HL-60 (cell line): ENCODE measurements at places on chromosomes 11 and 22.

DNA sequence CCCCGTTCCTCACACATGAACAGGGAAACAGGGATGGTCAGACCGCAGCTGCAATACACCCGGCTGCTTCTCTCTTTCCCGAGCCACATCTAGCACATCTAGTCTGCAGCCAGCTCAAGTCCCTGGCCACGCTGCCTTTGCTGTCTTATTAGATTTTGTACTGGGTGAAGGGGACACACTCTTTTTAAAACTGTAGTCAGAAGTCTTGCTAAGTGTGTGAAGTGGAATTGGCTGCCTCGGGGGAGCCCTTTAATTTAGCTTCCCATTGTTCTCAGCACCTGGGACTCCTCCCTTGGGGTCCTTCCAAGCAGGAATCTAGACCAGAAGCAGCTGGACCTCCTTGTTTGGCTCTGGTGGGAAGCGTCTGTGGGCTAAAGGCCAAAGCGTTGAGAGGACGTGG lies 420.0 kb downstream of the CTTN start:
- no peak for DNase-seq

DNA sequence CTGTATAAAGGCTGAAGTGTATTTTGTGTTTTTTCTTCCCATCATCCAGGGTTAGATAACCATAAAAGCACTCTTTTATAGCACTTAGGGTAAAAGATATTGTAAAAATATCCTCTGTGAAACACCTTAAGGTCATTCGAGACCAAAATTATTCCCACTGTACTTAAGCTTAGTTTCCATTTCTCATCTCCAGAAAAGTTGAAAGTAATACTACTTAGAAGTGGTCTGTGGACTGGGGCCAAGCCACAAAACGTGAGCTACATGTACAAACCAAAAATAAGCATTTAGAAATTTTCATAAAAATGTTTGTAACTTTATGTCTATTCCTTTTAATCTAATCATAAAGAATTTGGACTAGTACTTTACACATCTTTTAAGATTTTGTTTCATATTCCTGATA lies 142.0 kb upstream of the NTM start:
- no peak for DNase-seq

- peak; percentile 80 for DNase-seq
Measured at GRCh38 chr11:66868726-66869566, 12.1 kb downstream of the LRFN4 start.

- DNase-seq: peak; percentile 86
Measured at GRCh38 chr22:50530877-50531545, 1.2 kb upstream of the TYMP start.

DNA sequence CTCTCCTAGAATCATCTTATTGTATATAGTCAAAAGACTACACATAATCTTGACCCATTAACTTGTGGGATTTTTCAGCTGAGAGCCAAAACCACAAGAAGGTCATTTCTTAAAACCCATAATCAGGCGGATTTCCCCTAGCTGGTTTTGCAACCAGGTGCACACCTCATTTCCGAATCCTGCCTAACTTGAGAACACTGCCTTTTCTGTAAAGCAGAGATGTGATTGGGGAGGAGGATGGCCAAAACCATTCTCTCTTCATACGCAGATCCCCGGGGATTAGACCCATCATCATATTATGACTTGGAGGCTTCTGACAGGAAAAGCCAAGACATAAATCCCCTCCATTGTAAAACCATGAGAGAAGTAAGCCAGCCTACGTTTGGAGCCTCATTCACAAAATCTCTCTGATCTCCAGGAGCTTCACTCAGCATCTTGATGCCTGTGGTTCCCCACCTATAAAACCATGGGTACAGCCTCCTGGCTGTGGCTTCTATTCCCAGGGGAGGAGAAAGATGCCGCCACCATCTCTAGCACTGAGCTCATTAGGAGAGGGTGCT lies 191.3 kb downstream of the KIF18A start:
- DNase-seq: no peak

DNA sequence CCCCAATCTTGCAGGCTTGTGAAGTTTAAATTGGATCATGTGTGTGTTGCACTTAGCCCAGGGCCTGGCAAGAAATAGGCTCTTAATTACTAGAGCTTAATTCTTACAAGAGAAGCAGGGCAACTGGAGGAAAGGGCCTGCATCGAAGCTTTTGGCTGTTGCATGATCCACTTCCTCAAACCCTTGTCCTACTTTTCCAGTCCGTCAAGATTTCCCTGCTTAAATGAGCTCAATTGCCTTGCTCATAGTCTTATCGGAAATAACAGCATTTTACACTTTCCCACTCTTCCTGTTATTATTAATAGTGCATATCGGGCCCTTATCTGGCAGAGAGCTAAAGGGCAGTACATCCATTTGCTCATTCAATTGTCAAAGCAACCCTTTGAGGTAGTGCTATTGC lies 18.1 kb downstream of the DTX4 start:
- no peak for DNase-seq

DNA sequence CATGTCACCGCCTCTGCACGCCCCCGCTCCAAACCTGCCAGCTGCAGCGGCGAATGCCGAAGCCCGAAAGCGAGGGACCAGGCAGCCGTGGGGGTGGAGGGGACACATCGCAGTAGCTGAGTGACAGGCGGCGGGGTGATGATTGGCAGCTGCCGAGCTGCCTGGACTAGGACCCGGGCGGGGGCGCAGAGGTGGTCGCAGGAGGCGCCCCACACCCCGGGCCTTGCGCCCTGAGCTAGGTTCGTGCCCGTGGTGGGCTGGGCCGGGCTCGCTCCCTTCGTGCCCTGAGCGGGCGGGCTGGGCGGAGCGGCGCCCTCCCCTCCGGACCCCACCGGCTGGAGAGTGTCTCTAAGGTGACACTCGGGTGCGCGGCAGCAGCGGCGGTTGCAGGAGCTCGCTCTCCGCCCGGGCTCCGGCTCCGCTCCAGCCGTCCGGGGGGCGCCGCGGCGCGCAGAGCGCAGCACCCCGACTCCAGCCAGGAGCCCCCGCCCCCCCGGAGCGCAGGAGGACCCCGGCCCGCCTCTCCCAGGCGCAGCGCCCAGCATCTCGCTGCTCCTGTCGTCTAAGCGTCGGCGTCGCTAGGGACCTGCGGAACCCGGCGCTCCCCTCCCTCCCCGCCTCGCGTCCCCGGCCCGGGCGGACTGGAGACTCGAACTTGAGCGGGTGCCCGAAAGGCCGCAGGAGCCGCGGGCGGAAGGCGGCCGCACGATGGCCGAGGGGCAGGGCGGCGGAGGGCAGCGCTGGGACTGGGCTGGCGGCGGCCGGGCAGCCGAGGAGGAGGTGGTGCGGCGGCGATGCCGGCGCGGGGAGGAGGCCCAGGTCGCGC lies 14.5 kb upstream of the DGKZ start:
- DNase-seq: no peak

- no peak for DNase-seq
Measured at GRCh38 chr22:42745118-42745517, 24.4 kb upstream of the A4GALT start.

- DNase-seq: no peak
Measured at GRCh38 chr22:28922540-28923244, 39.3 kb downstream of the ZNRF3 start.

DNA sequence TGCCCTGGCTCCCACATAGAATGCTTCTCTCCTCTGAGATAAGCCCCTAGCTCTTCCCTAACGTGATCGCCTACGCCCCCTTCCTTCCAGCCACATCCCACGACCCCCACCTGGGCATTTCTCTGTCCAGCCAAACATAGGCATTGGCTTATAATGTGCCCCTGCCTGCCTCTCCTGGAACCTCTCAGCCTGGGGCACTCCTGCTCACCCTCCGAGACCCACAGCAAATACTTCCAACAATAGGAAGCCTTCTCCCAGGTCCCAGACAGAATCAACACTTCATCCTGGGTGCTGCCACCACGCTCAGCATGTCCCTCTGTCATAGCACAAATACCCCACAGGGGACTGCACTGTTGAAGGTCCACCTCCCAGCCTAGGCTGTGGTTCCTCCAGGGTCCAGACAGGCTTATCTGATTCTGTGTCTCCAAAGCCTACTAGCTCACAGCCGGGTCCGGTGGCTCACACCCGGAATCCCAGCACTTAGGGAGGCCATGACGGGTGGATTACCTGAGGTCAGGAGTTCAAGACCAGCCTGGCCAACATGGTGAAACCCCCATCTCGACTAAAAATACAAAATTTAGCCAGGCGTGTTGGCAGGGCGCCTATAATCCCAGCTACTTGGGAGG lies 24.2 kb upstream of the TMPRSS4 start:
- no peak for DNase-seq

DNA sequence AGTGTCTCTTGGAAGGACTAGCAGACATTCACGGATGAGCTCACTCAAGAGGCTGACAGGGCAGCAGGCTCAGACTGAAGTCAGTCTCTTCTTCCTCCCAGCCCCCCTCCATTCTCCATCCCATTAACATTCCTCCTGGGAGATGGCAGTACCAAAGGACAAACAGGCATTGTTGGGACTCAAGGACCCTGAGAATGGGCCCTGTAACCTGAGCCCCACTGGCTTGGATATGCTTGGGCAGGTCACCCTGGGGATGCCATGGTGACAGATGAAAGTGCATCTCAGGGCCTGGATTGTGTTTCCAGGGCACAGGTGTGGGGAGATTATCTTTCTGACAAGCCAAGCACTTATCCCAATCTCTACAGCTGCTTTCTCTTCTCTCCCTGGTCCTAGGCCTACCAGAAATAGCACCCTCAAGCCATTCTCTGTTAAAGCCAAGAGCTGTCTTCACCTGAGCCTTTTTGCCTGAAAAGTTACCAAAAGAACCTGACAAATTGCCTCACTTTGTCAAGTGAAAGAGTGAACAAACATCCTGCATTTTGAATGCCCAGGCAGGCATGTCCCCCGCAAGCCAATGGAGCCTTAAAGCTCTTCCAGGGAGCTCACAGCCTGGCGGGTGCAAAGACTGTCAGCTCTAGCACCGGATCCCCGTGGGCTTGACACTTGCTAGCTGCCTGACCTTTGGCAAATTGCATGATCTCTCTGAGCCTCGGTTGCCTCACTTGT lies 366.0 kb upstream of the NARS2 start:
- DNase-seq: no peak

DNA sequence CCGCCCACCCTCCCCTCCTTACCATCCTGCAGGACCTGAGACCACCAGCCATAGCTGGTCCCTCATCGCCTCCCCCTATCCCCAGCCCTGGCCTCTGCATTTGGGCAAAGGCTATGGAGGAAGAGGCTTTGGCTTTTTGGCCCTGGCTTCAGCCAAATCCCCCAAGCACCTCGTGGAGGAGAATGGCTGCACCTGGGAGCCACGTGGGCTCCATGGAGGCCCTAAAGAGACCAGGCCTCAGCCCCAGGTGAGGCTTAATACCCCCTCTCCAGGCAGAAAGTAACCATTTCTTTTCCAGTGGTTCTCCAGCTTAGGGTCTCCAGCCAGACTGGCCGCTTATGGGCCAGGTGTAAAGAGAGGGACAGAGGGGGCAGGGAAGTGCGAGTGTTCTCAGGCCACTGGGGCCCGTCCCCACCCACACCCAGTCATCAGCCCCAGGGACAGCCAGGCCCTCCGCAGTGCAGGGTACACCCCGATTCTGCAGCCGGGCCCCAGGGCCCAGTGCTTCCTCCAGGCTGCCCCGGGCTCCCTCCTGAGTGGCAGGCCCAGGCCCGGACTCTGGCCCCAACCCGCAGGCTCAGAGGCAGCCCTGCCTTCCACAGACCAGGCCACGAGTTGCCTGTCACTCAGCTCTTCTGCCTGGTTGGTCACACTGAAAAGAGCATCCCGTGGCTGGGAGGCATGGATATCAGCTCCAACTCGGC lies 26.4 kb downstream of the CDKN1C start:
- no peak for DNase-seq

DNA sequence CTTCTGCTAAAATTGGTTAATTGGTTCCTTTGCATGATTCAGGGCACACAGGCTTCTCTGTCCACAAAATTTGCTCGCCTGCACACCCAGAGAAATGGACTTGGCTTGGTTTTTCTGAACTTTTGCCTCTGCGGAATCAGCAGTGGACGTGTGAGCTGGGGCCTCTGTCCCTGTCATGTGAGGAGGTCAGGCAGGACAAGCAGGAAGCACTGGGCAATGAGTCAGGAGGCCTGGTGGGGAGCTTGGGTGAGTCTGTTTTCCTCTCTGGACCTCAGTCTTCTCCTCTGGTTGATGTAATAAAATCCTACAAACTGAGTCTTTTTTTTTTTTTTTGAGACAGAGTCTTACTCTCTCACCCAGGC lies 10.4 kb upstream of the CELSR1 start:
- DNase-seq: no peak

DNA sequence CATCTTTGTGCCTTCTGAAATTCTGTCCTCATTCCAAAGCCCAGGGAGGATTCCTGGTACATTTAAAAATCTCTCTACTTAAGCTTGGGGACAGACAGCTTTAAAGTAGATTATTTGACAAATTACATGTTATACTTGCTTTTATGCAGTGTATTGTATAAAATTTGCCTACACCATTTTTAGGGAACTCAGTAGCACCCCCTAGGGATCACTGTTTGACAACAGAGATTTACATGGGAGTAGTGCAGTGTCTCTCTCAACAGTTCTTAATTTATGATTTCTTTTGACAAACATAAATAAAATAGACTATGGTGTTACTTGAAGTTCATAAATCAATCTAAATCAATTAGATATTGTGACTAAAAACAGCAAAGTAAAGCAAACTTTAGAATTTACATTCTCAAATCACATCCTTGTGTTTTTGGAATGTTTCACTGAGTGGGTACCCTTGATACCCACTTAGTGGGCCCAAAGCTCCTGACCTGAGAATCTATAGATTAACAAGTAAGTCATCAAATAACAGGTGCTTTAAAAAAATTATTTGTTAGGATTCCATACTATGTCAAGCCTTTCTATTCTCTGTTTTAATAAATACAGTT lies 428.8 kb downstream of the DYNC2H1 start:
- DNase-seq: no peak

- no peak for DNase-seq
Measured at GRCh38 chr22:36864454-36865215, 3.8 kb downstream of the NCF4 start.

DNA sequence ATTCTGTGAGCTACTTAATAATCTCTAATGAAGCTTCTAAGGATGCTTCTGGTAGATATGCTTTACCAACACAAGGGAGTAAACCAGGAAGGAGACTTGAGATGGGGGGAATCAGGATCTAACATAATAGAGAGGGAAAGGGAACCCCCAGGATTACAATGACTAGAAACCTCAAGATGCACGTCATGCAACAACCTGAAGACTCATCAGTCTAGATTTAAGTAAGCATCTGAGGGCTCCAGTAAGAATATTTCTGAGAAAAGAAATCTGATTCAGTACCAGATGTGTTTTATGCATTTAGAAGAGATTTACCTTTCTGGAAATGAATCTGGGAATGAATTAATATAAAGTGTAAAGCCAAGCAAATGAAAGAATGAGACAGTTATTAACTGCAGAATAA lies 15.2 kb downstream of the KDM4D start:
- no peak for DNase-seq

- no peak for DNase-seq
Measured at GRCh38 chr11:77669848-77670511, 32.4 kb upstream of the CLNS1A start.
